ENCODE measurements at places on chromosomes 3 and 15.

DNA sequence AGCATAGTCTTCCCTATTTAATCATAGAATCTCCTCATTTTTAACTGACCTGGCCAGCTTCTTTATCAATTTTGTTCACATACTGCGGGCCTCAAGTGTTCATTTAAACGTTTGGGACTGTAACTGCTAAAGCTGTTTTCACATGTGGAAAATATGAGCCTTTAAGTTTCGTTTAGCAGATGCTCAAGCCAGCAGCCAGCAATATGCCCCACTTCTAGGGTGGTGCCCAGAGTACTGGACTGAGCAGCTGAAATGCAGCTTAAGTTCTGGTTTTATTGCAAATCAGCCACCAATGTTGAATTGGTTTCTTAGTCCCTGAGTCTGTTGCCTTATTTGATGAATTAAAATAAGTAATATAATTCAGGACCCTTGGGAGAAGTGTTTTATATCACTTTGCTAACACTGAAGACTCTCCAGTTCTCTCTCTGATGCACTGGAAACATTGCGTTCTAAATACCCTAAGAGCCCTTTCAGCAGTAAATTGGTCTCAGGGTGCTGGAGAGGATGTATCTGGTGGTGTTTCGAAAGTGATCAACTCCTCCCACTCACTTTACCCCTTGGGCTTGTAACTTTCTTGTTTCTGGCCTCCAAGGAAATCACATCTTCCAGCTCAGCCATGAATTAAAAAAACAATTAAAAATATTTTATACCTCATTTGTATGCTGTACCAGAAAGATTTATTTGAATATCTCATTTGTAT lies 61.7 kb downstream of the B3GALNT1 start:
- DNase-seq, result no peak

DNA sequence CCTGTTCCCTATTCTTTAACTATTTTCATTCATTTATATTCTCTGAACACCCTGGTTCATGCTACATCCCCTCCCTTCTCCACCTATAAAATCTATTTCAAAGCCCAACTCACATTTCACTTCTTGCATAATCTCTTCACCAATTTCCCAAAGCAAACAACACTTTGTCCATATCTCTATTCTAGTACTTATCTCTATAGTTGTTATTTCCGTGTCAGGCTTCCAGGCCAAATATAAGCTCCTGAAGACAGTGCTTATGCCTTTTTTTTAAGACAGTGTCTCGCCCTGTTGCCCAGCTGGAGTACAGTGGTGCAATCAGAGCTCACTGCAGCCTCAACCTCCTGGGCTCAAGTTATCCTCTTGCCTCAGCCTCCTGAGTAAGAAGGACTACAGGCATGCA lies 43.6 kb downstream of the DNAH12 start:
- no peak for DNase-seq

DNA sequence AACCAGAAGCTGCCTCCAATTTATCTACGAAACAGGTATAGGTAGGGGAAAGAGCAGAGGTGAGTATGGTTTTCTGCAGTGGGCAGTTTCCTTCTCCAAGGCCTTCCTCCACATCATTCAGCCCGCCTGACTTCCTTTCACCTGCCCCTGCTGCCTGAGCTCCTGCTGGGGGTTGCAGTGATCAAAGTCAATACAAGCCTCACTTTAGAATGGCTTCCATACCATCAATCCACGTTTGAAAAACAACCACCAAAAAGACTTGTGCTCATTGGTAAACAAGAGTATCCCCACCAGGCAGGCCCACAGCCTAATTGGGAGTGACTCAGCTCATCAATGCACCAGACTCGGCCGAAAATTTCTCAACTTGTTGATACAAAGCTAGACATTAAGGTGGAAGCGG lies 159.9 kb downstream of the MAGI1 start:
- no peak for DNase-seq

DNA sequence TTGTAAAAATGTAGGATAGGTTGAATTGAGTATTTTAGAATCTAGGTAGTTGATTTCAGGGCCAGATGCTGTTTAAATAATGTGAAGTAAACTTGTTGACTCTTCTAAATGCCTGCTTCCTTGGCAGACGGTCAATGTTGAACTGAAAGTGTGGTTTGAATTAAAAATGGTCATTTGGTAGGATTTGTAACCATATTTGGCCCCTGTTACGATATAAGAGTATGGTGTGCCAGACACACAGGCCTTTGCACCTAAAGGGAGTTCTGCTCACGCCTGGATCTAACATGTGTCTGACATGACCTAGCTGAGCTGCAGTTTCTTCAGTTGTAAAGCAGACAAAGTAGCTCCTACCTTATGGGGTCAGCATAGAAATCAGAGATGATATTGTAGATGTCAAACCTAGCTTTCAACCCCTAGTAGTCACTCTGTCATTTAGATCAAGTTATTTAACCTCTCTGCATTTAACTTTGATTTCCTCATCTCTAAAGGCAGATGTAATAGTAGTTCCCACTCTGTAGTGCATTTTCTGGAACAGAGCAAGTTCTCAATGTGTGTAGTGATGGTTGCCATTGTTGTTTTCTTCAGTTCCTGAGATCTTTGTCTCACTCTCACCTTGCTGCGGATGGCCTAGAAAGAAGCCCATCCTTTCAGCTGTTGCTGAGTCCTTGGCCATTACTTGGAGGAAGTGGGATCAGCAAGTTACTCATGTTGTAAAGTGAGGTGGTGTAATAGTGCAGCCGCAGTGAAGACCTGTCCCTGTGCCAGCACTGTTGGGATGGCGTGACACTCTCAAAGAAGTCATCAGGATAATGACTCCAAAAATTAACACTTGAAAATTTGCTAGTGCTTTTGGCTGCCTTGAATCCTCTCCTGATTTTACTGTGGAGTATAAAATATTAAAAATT lies 90.2 kb downstream of the GHSR start:
- no peak for DNase-seq

DNA sequence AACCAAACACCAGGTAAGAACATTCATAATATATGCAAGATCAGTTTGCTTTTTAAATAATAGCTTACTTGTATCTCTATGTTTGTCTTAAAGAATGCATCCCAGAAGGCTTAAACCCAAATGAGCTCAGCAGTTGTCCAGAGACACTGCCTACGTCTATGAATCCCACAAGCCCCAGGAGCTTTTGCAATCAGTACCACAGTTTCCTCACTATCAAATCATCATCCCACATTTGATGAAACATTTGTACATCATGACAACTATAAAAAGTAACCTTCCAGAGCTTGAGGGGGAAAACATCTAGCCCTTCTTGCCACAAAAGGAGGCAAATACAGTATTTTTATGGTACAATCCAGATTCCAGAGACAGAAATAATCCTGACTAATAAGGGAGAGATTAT lies 63.7 kb downstream of the ATP8B4 start:
- DNase-seq, result no peak

- DNase-seq, result peak; percentile 23
Observed at GRCh38 chr3:52444860-52445793, at the start of gene SEMA3G. SEMA3G (minus strand) TSS chr3:52445103; CDS start chr3:52445027, 76 bp downstream.

DNA sequence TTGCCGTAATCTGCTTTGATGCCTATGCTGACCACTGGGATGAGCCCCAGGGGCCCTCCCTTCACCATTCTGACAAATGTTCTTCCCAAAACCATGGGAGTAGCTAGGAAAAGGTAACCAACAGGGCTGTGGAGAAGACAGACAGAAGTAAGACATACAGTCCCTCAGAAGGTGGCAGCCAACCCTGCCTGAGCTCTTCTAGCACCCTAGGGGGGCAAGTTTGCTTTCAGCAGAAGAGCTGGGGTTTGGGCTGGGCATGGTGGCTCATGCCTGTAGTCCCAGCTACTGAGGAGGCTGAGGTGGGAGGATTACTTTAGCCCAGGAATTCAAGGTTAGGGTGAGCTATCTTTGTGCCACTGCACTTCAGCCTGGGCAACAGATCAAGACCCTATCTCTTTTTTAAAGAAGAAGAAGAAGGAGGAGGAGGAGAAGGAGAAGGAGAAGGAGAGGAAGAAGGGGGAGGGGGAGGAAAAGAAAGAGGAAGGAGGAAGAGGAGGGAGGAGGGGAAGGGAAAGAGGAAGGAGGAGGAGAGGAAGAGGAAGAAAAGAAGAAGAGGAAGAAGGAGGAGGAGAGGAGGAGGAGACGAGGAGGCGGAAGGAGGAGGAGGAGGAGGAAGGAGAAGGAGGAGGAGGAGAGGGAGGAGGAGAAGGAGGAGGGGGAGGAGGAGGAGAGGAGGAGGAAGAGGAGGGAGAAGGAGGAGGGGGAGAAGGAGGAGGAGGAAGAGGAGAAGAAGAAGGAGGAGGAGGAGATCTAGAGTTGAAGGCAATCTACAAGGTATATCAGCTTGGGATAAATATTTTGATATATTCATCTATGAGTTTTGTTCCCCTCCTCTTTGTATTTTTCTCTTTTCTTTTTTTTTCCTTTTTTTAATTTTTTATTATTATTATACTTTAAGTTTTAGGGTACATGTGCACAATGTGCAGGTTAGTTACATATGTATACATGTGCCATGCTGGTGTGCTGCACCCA lies 44.9 kb upstream of the ABHD2 start:
- DNase-seq, result no peak

GRCh38 chr15:91970142-91970541 lies 116.6 kb downstream of the SLCO3A1 start:
- DNase-seq, result no peak

- no peak for DNase-seq
Observed at GRCh38 chr3:115836944-115837343, 213.6 kb downstream of the GAP43 start.

- no peak for DNase-seq
Observed at GRCh38 chr3:177813322-177813721, 616.0 kb upstream of the TBL1XR1 start.

DNA sequence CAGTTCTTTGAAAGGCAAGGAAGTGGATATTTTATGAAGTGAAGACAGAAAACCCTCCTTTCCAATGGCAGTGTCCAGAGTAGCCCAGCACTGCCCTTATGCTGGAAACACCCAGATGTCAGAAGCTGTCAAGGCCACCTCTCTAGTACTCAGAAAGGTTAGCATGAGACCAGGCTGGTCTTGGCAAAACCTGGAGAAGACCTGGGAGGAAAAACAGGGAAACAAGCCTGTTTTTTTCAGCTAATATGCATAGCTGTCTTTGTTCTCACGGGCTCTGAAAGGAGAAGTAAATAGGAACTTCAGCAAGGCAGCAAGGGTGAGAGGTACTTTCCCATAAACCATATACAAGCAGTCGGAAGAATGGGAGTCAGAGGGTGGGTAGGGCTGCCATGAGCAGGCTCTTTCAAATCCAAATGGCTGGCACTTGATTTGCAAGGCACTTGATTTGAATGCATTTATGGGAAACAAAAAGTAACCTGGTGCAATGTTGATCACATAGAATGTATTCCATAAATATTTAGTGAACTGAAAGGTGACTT lies 55.8 kb downstream of the HEG1 start:
- DNase-seq, result no peak

- no peak for DNase-seq
Observed at GRCh38 chr15:98126326-98127085, 166.0 kb downstream of the ARRDC4 start.

GRCh38 chr3:127886231-127886955 lies 28.6 kb upstream of the KBTBD12 start:
- DNase-seq, result no peak

DNA sequence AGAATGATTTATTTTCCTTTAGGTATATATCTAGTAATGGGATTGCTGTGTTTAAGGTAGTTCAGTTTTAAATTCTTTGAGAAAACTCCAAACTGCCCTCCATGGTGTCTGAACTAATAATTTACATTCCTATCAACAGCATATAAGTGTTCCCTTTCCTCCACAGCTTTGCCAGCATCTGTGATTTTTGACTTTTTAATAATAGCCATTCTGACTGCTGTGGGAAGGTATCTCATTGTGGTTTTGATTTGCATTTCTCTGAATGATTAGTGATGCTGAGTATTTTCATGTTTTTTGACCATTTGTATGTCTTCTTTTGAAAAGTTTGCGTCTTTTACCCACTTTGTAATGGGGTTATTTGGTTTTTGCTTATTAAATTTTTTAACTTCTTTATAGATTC lies 571.6 kb upstream of the CCDC54 start:
- DNase-seq, result no peak

DNA sequence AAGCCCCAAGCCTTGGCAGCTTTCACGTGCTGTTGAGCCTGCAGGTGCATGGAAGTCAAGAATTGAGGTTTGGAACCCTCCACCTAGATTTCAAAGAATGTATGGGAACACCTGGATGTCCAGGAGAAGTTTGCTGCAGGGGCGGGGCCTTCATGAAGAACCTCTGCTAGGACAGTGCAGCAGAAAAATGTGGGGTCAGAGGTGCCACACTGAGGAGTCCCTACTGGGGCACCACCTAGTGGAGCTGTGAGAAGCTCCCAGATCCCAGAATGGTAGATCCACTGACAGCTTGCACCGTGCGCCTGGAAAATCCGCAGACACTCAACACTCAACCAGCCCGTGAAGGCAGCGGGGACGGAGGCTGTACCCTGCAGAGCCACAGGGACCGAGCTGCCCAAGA lies 201.6 kb downstream of the OCA2 start:
- DNase-seq, result no peak

DNA sequence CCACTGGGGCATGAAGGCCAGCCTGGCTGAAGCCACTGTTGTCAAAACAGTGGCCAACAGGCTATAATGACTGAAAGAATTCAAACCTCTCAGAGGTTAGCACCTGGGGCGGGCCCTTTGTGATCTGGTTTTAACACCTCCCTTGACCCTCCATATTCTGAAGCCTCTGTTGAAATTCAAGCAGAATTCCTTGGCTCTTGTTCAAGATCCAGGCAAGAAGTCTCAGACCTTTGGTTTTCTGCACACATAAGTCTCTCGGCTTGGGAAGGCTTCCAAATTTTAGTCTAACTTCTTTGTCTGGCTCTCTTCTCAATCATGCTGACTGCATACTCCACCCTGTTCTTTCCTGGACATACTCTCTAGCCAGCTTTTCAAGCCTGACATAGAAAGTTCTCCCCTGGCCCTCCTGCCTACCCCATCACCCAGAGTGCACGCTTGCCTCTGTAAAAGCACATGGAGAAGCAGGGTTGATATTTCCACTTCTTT lies 144.5 kb downstream of the PDZRN3 start:
- no peak for DNase-seq

All from hematopoietic multipotent progenitor cell treated with erythropoietin and hydrocortisone succinate and interleukin-3 and kit ligand, for 17 days (in vitro differentiated cells).